ENCODE measurements at places on chromosomes 2 and 18. TPM values are rescaled to one million over a fixed set of nuclear protein-coding genes. Genes with fewer than 3 reads are reported as not detected.

Gene CNNM4
- total RNA-seq = 4.7 TPM

DNA sequence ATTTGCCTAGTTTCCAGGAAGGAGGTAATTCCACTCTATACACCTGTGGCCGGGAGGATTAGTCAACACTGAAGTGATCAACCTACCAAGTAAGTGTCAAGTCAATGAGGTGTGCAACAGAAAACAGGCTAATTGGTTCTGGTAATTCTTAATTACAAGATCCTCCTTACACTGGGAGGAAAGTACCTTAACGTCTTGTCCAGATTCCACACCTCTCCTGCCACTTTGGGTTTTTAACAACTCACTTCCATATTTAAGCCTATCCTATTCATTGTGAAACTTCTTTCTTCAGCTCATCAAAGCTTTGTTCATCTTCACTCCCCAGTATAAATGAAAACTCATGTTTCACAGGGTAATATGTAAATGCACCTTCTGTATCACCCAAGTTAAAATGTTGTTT lies 22.0 kb upstream of the MAP4K4 start:
- DNase-seq = no peak

DNA sequence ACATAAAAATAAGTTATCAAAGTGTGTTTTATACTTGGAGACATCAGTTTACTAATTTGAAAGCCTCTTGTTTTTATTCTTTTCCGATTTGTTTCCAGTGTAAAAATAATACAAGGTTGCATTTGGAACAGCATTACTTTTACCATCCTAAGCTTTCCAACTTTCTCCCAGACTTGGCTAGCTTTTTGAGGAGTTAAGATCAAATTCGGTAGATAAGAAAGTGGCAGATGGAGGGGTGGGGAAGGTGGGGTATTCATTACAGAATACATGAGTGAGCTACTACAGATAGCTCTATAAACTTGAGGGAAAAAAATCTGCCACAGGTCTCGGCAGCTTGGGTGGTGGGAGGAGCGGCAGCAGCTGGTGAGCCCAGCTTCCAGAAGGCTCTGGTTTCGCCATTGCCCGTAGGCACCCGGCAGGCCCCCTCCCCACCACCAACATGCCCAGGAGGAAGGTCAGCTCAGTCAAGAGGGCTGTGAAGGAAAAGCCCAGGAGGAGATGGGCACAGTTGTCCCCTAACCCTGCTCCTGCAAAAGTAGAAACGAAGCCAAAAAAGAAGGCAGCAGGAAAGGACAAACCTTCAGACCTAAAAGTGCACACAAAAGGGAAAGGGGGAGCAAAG lies 18.6 kb upstream of the RMC1 start:
- DNase-seq = no peak

DNA sequence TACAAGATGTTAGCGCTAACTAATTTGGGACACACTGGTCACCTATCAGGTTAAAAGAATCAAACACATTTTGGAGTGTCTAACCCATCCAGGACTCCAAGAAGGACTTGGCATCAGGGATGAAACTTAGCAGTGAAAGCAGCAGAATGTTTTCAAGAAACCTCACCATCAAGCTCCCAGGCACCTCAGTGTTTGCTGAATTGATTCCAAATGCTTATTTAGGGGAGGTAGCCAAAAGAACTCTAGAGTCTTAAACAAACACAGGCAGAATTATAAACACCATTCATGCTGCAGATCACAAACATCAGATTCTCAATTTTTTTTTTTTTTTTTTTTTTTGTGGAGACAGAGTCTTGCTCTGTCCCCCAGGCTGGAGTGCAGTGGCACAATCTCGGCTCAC lies 122.8 kb upstream of the UXS1 start:
- no peak for DNase-seq

DNA sequence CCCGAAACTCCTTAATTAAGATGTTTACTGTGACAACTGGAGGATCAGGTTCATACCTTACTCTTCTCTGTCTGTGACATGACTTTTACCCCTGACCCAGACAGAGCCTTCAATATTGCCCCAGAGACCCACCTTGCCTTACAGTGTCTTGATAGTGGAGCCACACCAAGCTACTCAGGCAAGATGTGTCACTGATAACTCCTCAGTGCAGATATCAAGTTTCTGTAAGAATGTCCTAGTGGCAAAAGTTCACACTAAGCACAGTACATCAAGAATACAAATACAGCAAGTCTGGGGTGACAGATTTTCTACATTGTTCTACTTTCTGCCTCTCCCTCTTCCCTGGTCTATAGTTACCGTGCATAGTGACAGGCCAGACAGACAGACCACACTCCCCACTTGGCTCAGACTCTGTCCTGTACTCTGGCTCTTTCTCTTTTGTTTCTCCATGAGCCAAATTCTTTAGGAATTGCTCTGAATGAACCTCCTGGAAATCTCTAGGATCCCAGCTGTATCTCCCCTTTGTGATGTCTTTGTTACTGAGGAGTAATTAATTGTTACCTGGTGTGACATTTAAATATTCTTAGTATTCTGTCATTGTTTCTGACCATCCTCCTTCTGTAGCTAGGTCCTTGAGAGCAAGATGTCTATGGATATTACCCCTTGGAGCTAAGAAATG lies 24.1 kb upstream of the APOB start:
- no peak for DNase-seq
